ENCODE measurements at places on chromosomes 11 and 22.

GRCh38 chr11:98616098-98616655 lies 404.6 kb upstream of the CNTN5 start:
- no peak for DNase-seq

GRCh38 chr11:35357923-35358322 lies 61.4 kb downstream of the SLC1A2 start:
- no peak for DNase-seq

DNA sequence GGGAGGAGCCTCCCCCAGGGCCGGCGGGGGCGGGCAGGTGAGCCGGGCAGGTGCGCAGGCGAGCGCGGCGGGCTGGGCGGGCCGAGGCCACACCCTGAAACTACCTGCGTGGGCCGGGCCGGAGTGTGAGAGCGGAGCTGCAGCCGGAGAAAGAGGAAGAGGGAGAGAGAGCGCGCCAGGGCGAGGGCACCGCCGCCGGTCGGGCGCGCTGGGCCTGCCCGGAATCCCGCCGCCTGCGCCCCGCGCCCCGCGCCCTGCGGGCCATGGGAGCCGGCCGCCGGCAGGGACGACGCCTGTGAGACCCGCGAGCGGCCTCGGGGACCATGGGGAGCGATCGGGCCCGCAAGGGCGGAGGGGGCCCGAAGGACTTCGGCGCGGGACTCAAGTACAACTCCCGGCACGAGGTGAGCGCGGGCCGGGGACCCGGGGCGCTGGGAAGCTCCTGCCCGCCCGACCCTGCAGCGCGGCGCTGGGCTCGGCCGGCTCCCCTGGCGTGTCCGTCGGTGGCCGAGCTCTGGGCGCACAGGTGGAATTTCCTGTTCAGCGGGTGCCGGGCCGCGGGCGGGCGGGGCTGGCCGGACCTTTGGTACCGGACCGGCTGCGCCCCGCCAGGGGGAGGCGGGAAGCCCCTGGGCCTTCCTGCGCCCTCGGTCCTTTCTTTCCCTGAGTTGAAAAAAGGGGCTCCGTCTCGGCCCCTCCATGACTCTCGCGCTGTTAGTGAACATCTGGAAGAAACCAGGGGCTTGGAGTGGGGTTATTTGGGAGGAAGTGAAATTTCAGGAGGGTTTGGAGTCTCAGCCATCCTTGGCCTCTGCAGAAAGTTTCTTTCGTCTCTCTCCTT lies at the start of gene ST14:
TSS of gene ST14 (plus strand) at position 126 of the 841 bp plus-strand sequence. CDS start at position 324, 198 bp downstream.
- no peak for DNase-seq

DNA sequence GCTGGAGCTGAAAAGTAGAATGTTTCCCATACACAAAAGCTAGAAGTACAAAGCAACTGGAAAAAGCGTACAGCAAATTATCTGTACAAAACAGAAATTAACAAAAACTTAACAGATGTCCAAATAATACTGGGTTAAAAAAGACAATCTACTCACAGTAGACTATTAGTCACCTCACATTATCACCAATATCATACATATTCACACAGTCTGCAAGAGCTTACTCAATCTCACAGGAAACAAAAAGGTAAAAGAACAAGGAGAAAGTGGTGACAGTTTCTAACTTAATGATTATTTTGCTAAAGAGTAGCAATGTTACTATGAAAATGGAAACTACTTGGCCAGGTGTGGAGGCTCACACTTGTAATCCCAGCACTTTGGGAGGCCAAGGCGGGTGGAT lies 11.9 kb downstream of the CELF1 start:
- no peak for DNase-seq

- no peak for DNase-seq
These were observed 339.7 kb upstream of the B3GAT1 start for GRCh38 chr11:134751766-134752165.

GRCh38 chr11:124900464-124900863 lies 2.8 kb upstream of the ROBO4 start:
- no peak for DNase-seq

GRCh38 chr11:128632141-128632791 lies 44.9 kb upstream of the ETS1 start:
- peak; percentile 34 for DNase-seq

- DNase-seq, result no peak
These were observed 14.8 kb downstream of the B3GNT6 start for GRCh38 chr11:77049026-77049425.

GRCh38 chr22:35033635-35034296 lies 32.2 kb upstream of the ISX start:
- no peak for DNase-seq

GRCh38 chr22:28728002-28728401 lies 13.6 kb downstream of the CHEK2 start:
- DNase-seq, result no peak

DNA sequence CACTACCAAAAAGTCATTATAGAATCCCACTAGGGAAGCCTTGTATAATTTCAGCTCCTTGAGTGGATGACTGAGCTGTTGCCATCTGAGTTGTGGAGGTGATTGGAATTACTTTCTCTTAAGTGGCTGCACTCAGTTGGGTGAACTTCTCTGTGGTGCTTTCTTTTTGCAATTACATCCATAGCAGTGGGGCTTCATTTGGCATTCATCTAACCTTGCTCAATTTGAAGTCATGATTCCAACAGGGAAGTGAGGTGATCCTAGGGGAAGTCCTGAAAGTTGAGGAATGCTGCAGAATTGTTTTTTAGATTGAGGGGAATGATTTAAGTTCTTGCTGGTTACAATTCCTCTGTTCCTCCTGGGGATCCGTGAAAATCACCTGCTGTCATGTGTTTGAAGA lies 39.6 kb downstream of the ARHGAP42 start:
- no peak for DNase-seq

DNA sequence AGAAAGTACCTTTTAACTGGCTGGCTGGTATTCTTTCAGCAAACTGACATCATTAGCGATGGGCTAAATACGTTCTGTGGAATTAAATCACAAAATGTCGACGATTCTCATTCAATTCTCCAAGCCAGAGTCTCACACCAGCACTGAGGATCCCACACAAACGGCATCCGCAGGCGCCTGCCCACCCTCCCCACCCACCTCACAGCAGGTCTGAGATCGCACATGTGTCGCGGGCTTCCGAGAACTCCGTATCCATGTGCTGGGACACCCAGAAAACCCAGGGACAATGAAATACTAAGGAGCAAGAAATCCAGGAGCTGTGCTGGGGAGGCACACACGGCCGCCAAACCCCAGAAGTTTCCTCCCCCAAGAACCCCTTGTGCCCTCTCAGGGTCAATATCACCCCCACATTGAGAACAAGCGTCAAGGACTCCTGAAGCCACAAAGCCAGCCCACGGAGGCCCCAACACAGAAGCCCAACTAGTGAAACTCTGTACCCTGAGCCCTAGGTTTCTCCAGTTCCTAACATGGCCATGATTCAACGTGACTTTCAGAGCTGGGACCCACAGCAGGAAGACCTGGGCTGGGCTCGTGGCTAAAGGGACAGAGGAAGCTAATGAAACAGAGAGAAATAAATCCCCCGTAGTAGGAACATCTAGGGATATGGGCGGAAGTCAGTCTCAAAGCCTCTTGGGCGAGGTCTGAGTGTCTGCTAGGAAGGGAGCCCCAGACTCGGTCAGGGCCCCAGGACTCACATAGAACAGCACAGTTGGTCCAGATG lies 8.0 kb downstream of the TOLLIP start:
- DNase-seq, result no peak

- DNase-seq, result no peak
These were observed 14.5 kb downstream of the DGCR2 start for GRCh38 chr22:19107730-19108074.

DNA sequence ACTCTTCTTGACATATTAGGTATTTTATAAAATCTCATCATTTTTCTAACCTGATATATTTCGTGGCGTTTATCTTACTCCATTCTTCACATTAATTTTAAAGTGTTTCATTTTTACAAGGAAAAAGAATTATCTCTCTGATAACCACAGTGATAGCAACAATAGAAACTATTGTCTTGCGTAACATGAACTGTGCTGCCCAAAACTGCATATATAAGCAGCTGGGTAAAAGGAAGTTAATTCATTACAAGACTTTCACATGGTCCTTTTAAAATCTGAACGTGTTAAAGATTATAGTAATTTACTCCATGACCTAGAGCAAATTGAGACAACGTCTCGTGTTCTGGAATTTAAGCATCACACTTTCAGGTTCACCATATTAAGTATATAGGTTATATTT lies 210.4 kb upstream of the GRIA4 start:
- DNase-seq, result no peak

DNA sequence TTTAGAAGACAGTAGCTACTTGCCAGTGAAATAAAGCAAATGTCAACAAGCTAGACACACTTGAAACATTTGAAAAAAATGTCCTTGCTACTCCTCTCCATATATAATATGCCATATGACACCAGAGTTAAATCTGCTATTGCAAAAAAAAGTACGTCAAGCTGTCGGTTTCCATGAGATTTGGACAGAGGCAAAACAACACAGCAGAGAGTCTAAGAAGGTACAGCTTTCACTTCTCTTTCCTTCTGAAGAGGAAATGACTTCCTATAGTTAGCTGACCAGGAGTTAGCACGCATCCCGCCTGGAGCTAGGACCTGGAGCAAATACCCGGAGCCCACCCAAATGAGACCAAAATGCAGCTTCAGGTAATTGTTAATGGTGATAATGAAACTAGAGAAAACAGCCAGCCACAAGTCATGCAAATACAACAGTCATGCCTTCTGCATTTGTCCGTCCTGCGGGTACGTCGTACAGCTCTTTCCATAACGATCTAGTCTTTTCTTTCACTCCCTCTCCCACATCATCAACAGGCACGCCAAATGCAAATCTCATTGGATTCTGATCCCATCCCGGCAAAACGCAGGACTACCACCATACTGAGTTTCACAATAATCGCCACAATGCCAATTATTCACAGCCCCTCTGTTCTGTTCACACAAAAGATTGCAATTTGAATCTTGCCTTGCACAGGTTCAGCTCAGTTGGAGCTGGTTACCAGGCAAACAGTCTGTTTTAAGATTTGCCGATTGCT lies 395.0 kb upstream of the CCDC90B start:
- no peak for DNase-seq

DNA sequence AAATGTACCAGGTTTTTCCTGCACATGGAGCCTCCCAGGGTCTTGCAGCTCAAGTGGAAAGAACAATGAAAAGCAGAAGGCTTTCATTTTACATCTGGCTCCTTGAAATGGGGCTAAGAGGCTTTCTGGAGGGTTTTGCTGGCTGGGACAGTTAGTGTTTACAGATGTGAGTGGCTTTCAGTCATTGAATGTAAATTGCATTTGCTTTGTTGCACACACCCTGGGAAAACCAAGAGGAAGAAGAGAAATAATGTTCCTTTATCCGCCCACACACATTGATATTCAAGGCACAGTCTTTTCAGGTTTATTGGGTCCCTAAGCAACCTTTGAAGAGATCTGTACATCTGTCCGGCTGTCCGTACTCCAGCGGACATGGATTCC lies 144.5 kb downstream of the SPON1 start:
- DNase-seq, result no peak

DNA sequence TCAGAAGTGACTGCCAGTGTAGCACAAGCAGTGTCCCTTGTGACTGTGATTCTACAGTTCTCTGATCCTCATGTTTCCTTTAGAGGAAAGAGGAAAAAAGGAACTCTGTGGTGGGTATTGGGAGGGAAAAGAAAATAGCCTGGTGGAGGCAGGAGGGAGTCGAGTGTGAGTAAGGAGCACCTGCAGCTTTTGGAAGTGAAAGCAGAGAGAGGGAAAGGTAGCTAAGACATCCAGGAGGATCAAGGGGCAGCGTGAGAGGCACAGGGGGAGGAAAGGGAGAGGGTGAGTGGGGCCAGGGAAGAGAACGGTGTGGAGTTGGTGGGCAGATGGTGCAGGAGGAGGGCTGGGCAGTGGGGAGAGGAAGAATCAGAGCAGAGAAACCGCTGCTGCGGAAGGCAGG lies 12.4 kb downstream of the TMA7B start:
- DNase-seq, result no peak

DNA sequence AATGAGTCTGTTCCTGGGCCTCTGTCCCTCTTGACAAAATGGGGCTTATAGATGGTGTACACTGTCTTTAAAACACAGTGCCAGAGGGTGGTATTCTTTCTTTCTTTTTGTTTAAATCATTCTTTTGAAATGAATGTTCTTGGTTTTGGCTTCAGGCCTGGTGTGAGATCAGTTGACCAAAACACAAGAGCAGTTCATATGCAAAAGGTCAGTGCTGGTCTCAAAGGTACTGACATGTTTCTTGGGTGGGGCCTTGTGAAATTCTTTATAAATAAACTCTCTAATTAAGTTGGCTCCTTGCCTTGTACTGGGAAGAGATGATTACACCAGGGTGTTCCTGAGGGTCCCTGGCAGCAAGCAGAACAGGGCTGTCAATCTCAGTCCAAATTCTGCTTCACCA lies 110.0 kb downstream of the FBXO7 start:
- no peak for DNase-seq

DNA sequence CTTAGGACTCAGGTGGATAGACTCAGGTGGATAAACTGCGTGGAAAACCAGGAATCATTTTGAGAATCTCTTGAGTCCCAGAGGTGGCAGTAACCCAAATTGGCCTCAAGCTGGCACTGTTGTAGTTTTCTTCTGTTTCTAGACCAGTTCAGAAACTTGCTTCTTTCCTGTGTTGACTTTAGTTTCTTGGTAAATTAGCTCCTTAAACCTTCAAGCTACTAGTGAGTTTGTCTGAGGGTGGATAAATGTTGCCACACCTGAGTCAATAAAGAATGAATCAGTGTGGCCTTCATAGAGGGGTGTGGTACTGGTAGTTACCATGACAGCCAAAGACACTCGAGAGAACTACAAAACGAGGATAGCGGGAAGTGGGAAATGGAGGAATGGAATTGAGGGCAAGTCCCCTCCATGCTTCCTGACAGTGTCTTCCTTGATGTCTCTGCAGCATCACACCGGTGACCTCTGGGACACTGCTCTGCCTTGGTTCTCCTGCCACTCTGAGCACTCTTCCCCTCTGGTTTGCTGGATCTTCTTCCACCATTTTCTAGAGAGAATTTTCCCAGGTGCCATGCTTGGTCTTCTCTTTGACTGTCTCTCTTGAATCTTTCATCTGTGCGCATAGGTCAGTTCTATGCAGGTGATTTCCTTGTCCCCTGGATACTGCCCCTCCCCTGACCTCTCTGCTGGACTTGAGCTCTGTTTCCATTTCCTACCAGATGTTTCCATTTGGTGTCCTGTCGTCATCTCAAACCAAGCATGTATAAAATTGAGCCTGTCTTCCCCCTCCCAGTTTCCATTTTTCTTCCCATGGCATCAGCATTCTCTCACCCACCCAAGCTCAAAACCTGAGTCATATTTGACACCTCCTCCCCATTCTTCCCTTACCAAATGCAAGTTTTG lies 7.2 kb downstream of the POLD4 start:
- no peak for DNase-seq

- peak; percentile 32 for DNase-seq
These were observed 30.0 kb upstream of the WNT11 start for GRCh38 chr11:76236092-76236999.

- DNase-seq, result no peak
These were observed 726.9 kb upstream of the TENM4 start for GRCh38 chr11:80167766-80168165.

DNA sequence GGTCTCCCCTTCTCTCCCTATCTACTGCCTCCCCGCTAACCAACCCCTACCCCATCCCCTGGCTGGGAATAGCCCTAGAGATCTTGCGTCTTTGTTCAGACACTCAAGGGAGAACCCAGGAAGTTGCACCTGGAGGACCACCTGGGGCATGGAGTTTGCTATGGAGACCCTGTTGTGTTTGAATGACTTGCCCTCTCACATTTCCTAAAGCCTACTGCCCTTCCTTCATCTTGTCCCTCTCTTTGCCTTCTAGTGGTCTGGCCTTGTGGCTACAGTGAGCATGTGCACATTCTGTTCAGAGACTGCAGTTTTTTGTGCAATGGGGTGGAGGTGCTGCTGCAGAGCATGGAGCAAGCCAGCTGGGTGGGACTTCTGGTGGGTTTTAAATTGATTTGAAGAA lies 42.5 kb downstream of the ZNRF3 start:
- DNase-seq, result no peak

- no peak for DNase-seq
These were observed 9.4 kb upstream of the MRPL23 start for GRCh38 chr11:1937616-1938342.

All from activated CD4-positive, alpha-beta T cell treated with anti-CD3 and anti-CD28 coated beads, Interleukin-2, amount 50 U/mL, for 24 hours (primary cell).